Dermis microvascular lymphatic vessel endothelial cell (primary cell): ENCODE measurements at places on chromosomes 16 and 17. TPM values are rescaled to one million over a fixed set of nuclear protein-coding genes. Genes with fewer than 3 reads are reported as not detected.

PLXDC1 gene
- total RNA-seq: not detected in 2 replicates

GRCh38 chr16:56534847-56535383, 15.1 kb upstream of the BBS2 start:
- no peak for DNase-seq

DNA sequence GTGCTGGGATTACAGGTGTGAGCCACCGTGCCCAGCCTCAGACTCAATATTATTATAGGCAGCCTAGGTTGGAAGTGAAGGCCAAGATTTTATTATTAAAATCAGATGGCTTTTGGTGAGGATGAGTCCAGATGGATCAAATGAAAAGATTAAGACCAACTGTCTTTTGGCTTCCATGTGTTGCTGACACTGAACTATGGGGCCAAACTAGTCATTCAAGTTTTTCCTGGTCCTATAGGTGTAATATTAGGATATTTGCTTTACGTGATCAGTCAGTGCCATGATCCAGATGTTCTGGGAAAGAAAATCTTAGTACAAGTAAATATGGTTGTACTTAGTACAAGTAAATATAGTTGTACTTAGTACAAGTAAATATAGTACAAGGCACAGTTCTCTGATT, 140.6 kb downstream of the MAP2K6 start:
- no peak for DNase-seq

KCNH4 gene
- total RNA-seq: under 0.01 and 0.13 TPM in 2 replicates

GRCh38 chr17:60153606-60154390, 4.0 kb downstream of the CA4 start:
- no peak for DNase-seq

DNA sequence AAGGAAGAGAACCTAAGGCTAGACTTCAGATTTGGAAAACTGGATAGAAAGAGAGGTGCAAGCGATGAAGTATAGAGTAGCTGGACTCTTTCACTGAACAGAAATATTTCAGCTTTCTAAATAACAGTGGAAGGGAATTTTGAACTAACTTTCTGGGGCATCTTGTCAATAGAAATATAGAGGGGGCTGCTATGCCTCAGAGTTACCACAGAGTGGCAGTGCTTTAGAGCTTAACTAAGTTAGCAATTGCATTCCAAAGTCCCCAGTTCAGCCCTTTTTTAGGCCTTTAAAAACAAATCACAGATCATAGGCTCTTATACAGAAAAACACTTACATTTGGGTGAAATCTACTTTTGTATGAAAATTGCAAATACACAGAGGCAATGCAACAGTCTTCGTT, 154.2 kb upstream of the CDH8 start:
- peak; percentile 16 for DNase-seq

GRCh38 chr16:65657556-65657955, 535.7 kb upstream of the CDH11 start:
- DNase-seq: no peak

GRCh38 chr16:23711785-23712184, 1.2 kb downstream of the ERN2 start:
- DNase-seq: no peak

SUPT6H gene
- total RNA-seq: 37.5 and 48.7 TPM in 2 replicates

DNA sequence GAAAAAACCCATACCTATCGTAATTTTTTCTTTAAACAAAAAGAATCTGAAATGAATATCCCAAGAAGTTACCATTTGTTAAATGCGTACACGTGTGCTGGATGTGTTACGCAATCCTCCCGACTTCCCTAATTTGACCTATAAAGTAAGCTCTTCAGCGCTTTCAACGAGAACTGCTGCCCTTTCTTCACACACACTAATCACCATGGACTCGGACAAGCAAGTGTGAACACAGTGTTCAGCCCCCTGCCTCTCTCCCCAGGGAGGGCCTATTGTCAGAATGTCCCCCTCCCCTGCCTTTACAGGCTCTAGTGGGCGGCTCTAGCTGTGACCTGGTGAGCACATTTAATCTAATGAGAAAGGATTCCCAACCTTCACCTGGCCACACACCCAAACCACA, 216.1 kb downstream of the CEP112 start:
- DNase-seq: no peak

DNA sequence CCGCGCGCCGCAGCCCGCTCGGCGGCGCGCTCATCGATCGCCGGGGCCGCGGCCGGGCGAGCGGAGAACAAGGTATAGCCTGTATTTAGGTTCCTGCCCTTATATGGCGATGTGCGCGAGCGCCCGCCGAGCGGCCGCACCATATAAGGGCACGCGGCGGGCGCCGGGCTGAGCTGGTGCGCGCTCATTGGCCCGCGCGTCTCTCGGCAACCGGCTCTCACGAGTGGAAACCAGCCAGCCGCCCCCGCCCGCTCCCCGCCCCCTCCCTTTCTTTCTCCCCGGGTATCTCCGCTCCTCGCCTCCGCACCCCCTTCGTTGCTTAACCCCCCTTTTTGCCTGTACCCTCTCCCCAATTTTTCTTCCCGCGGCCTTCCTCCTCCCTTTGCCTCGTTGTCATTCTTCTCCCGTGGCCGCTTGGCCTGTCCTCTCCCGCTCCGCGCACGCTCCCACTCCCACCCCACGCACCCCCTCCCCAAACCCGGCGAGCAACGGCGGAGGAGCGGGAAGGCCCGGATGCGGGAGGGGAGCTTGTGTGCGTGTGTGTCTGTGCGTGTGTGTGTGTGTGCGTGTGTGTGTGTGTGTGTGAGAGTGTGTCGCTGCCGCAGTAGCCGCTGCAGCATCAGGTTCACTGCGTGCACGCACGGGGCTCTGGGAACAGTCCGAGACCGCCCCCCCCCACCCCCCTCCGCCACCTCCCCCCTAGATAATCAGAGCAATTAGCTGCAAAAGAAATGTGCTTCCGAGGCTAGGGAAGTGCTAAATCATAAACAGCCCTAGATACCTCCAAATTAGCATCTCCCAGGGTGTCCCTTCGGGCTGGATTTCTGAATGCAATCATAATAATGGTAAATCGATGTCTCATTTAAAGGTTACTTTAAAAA, 13.5 kb upstream of the CBX8 start:
- DNase-seq: peak; percentile 62

CD300H gene
- not detected in 2 replicates for total RNA-seq

DNA sequence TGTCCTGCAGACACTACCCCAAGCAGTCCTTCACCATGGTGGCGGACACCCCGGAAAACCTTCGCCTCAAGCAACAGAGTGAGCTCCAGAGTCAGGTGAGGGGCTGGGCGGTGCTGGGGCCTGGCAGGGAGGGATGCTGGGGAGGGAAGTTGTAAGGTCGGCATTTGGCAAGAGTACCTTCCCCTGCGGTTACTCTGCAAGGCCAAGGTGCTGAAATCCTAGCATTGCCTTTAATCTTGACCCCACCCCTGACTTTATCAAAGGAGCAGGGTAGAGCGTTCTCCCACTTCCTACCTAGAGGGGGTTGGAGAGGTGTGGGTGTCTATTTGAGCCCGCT, 20.5 kb downstream of the LASP1 start:
- no peak for DNase-seq

KRTAP4-3 gene
- total RNA-seq: not detected in 2 replicates

MYCBPAP gene
- 0.13 and 0.26 TPM in 2 replicates for total RNA-seq

SLC2A4 gene
- total RNA-seq: 0.76 and 0.90 TPM in 2 replicates

- DNase-seq: peak; percentile 95
Observed at GRCh38 chr16:55499951-55500529, 8.8 kb upstream of the LPCAT2 start.

- no peak for DNase-seq
Observed at GRCh38 chr16:85680352-85680944, 8.3 kb downstream of the GINS2 start.

- DNase-seq: peak; percentile 46
Observed at GRCh38 chr17:13597723-13598347, 3.9 kb downstream of the HS3ST3A1 start.

GNG13 gene
- not detected in 2 replicates for total RNA-seq

DNA sequence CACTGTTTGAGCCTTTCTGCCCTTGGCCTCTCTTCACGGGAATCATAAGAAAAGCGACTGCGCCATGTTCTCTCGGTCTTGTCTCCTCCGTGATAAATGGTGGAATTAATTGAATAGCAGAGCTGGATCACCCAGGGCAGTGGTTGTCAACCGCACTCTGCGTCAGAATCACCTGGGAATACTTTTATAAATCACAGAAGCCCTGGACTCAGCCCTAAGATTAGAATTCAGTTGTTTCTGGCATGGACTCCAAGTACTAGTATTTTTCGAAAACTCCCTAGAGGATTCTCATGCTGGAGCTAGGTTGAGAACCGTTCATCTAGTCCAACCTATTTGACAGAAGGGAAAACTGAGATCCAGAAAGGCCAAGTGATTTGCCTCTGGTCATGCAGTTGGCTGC, 64.1 kb downstream of the SPACA3 start:
- DNase-seq: no peak

DNA sequence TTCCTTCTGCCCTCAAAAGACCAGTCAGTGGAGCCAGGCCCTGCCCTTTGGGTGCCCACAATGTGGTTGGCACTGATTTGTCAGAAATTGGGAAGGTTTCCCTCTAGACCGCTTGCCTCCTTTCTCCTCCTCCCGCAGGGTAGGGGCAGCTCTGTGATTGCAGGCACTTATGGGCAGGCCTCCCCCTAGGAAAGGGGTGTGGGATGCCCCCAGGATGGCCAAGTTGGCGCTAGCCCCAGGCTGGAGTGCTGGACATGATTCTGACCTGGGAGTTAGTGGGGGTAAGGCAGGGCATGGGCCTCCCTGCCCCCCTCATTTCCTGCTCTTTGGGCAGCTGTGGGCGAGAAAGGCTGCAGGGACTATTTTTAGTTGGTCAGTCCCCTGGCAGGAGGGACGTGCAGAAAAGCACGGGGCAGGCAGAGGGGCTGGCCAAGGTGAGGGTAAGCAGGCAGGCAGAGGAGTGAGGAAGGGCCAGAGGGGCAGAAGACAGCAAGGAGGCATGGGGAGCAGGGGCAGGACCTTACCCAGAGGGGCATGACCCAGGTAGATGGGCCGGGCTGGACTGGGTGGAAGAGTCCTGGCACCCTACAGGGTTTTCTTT, 3.3 kb downstream of the RARA start:
- DNase-seq: no peak

DNA sequence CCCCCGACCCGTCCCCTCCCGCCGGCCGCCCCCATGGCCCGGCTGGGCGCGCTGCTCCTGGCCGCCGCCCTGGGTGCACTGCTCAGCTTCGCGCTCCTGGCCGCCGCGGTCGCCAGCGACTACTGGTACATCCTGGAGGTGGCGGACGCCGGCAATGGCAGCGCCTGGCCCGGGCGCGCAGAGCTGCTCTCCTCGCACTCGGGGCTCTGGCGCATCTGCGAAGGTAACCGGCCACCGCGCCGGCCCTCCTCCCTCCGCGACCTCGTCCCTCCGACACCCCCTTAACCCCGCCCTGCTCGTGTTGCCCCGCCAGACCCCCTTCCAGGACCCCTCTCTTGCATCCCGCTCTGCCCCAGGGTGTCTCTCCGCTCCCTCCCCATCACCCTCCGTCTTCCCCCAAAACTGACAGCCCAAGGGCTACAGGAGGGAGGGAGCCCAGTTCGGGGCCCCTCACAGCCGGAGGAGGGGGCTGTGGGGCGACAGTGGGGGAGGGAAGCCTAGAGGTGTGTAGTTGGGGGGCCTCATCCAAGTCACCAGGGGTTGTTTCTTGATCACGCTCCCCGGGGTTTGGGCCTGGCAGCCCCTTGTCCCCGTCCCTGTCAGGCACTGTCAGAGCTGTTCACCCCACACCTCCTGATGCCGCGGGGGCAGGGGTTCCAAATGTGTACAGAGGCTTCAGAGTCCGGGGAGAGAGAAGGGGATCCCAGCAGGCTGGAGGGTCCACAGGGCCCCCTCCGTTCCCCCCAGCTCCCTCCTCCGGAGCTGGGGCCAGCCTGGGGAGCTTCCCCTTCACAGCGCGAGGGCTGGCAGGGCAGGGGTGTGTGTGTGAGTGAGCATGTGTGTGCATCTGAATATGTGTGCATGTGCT, 794 bp downstream of the TMEM235 start:
- DNase-seq: peak; percentile 28

SGSM2 gene
- 23.4 and 40.6 TPM in 2 replicates for total RNA-seq

FBXW10 gene
- total RNA-seq: under 0.01 TPM in 1 of 2 replicates, not detected in the other

GRCh38 chr16:3007957-3008689, 4.6 kb upstream of the CLDN9 start:
- DNase-seq: no peak

DNA sequence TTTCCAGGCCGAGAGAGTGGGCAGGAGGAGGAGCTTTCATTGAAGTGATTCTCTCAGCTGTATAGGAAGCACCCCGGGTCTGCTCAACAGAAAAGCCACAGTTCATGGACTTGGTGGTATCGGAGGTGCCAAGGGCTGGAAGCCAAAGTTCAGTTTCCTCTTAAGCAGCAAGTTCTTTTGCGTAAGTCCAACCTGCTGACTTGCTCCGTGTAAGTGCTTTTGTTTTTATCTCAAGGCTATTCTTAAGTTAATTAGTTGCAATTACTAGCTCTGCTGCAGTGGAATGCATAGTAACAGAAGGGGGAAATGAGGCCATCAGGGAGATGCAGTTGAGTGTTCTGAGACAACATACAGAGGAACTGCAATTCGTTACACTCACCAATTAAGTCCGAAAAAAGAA, 44.6 kb downstream of the SMIM36 start:
- no peak for DNase-seq

TMEM231 gene
- total RNA-seq: 6.9 and 10.7 TPM in 2 replicates
